ENCODE measurements at places on chromosomes 7 and 10. TPM values are rescaled to one million over a fixed set of nuclear protein-coding genes. Genes with fewer than 3 reads are reported as not detected.

Gene HYAL4
- total RNA-seq = not detected

Gene FAM25C
- total RNA-seq = not detected

- H3K4me1 ChIP-seq = no peaks in the 10 kb centered on the region
- no peak for DNase-seq
- H3K36me3 ChIP-seq = no peaks in the 10 kb centered on the region
Observed at GRCh38 chr7:49812534-49812933, 39.1 kb downstream of the VWC2 start.

GRCh38 chr10:3592424-3592823 lies 192.6 kb downstream of the KLF6 start:
- H3K27ac ChIP-seq = no peak overlapping the region
- no peaks in the 10 kb centered on the region for H3K4me1 ChIP-seq
- no peak for DNase-seq
- no peaks in the 10 kb centered on the region for H3K27me3 ChIP-seq
- no peaks in the 10 kb centered on the region for H3K36me3 ChIP-seq

- DNase-seq = no peak
- H3K4me1 ChIP-seq = no peaks in the 10 kb centered on the region
- no peaks in the 10 kb centered on the region for H3K36me3 ChIP-seq
- no peak overlapping the region for H3K27ac ChIP-seq
Observed at GRCh38 chr10:51377070-51377931, 303.0 kb downstream of the PRKG1 start.

- no peaks in the 10 kb centered on the region for H3K36me3 ChIP-seq
- DNase-seq = no peak
- H3K27ac ChIP-seq = no peak overlapping the region
- no peak overlapping the region for H3K4me3 ChIP-seq
- no peaks in the 10 kb centered on the region for H3K27me3 ChIP-seq
Observed at GRCh38 chr7:40674316-40674715, 539.5 kb downstream of the SUGCT start.

DNA sequence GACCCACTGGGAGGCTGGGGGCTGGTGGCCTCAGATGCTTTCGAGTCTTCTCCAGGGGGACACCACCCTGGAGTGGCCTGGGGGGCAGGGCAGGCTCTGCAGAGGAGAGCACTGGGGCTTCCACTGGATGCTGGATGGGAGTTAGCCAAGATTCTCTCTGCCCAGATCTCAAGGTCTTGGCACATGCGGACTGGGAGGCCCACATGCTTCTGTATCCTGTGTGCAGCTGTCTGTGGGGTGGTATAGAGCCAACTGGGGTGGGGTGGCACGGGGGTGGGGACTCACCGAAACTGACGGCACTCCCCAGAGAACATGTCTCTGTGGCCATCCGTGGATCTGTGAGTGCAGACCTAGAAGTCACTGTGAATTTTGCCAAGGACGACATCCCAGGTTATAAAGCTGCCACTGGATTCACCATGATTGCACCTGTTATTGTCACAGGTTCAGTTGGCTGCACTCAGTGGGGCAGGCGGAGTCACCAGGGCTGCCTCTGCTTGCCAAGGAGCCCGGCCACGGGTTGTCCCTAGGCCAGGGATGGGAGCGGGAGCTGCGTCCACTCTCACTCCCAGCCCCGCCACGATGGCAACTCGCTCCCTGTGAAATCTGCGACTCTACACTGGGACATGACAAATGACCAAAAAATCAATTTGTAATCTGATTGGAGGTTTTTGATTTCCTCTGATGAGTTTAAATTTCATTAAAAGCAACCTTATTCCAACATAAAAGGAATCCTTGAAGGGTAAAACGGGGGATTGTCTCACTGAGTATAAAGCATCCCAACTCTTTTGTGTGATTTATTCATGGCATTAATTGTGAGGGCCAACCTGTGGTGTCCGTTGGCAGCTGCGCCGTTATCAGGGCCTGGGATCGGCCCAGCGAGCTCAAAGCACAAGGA lies 131.3 kb downstream of the EBF3 start:
- no peak overlapping the region for H3K4me3 ChIP-seq
- H3K4me1 ChIP-seq = no peaks in the 10 kb centered on the region
- H3K36me3 ChIP-seq = no peaks in the 10 kb centered on the region
- H3K27me3 ChIP-seq = no peaks in the 10 kb centered on the region
- DNase-seq = no peak
- no peak overlapping the region for H3K27ac ChIP-seq

DNA sequence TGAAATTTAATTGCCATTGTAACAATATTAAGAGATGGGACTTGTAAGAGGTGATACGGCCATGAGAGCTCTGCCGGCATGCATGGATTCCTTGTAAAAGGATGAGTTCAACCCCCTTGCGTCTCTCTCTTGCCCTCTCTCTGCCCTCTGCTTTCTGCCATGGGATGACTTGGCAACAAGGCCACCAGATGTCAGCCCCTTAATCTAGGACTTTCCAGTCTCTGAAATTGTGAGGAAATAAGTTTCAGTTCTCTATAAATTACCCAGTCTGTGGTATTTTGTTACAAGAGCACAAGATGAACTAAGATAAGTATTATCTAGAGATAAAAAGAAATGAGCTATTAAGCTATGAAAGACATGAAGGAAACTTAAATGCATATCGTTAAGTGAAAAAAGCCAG lies 145.7 kb upstream of the AHR start:
- no peaks in the 10 kb centered on the region for H3K27me3 ChIP-seq
- H3K27ac ChIP-seq = no peak overlapping the region
- H3K36me3 ChIP-seq = no peaks in the 10 kb centered on the region
- no peaks in the 10 kb centered on the region for H3K4me1 ChIP-seq

- H3K27ac ChIP-seq = no peak overlapping the region
- H3K4me3 ChIP-seq = no peak overlapping the region
- H3K27me3 ChIP-seq = peaks cover 100% of the 10 kb centered on the region
- peaks cover 36% of the 10 kb centered on the region for H3K4me1 ChIP-seq
Observed at GRCh38 chr10:100733329-100733728, 12.1 kb upstream of the PAX2 start.

Measured in transverse colon (tissue), 4 donors.